ENCODE measurements at places on chromosomes 4 and X. TPM values are rescaled to one million over a fixed set of nuclear protein-coding genes. Genes with fewer than 3 reads are reported as not detected.

- no peak for DNase-seq
Observed at GRCh38 chr4:128241019-128241418, 46.6 kb downstream of the PGRMC2 start.

- DNase-seq: no peak
Observed at GRCh38 chr4:149912000-149912399, 96.4 kb upstream of the IQCM start.

FRMPD4 gene
- 0.44 TPM for polyA plus RNA-seq

DNA sequence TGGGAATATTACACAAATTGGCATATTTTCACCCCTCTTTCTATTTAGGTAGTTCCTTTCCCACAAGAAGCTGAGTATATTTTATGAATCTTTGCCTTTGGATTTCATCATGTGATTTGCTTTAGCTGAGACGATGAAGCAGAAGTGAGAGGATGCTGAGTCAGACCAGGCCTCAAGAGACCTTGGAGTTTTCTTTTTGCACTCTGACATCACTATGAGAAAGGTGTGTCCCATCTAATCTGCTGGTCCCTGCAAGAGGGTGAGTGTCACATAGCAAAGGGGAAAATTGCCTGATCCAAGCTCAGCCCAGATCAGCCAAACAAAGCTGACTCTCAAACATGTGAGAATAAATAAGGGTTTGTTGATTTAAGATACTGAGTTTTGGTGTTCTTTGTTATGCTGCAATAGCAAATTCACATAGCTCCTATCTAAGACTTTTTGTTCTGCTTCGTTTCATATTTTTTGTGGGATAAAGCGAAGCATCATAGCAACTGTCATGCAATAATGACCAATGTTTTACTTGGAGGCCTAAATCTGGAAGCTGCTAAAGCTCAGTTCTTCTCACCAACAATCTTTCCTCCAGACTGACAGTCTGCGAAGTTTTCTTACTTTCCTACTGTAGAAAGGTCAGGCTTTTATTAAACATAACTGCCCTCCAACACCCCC lies 176.9 kb downstream of the PDHA2 start:
- DNase-seq: no peak

DNA sequence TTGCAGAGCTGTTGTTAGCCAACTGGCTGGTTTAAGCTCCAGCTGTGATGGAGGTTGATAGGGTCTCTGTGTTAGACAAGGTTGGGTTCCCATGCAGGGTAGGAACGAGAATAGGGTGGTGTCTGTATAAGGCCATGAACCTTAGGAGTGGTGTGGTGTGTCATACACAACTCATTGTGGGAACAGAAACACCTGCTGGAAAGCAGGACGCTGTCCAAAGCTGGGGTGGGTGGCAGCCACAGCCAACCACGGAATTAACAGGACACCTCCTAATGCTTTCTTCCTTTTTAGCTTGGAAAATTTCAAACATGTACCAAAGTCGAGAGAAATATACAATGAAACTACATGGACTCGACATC lies 94.4 kb downstream of the ARHGAP10 start:
- DNase-seq: no peak

DIPK2B gene
- 16.1 TPM for polyA plus RNA-seq

DNA sequence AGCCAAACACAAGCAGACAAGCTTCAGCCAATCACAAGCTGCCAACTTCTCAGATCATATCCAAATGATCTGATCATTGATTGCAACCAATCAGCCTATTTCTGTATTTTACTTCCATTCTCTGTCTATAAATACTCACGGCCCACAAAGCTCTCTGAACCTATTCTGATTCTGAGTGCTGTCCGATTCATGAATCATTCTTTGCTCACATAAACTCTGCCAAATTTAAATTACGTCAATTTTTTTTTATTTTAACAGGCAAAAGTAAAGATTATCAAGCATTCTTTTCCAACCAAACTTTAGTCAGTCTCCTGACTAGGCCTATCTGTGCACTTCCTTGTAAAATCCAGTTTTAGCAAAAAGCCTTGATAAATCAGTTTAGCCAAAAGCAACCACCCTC lies 1.8 kb upstream of the TCEANC start:
- DNase-seq: no peak

- DNase-seq: no peak
Observed at GRCh38 chr4:6840062-6840976, 57.8 kb downstream of the KIAA0232 start.

MAP7D2 gene
- 0.54 TPM for polyA plus RNA-seq

DNA sequence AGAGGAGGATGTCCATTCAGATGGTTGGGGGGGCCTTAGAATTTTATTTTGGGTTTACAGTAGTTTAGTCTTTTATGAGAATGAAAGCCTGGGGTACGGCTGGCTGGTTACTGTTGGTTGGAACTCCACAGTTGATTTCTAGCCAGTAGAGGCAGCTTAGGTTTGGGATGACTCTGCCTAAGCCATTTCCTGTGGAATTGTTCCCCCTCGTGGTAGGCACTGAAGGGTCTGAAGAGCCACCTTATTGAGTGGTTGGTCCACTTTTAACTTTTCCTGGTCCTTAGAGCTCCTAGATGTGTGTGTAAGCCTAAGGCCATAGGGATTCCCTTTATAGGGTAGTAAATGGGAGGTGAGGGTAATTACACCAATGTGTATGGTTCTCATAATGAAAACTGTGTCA lies 19.7 kb downstream of the SPIN3 start:
- DNase-seq: no peak

DNA sequence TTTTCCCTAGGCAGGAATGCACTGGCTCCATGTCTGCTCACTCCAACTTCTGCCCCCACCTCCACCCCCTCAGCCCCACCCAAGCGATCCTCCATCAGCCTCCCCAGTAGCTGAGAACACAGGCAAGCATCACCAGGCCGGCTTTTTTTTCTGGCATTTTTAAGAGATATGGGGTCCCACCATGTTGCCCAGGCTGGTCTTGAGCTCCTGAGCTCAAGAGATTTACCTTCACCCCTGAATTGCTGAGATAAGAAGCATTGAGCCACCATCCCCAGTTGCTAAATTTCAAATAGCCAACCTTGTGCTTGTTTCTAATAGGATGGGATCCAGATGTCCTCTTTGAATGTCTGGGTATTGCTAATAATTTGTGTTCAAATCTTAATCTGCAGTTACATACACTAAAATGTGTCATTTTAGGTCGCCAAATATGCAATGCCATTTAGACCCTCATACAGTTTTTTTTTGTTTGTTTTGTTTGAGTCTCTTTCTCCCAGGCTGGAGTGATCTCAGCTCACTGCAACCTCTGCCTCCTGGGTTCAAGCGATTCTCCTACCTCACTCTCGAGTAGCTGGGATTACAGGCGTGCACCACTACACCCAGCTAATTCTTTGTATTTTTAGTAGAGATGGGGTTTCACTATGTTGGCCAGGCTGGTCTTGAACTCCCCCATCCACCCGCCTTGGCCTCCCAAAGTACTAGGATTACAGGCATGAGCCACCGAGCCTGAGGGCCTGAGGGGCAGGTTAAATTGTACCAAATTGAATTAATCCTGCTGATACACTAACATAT lies 8.8 kb downstream of the LARP7 start:
- DNase-seq: no peak

NPY1R gene
- 11.9 TPM for polyA plus RNA-seq

CSAG2 gene
- polyA plus RNA-seq: not detected

DNA sequence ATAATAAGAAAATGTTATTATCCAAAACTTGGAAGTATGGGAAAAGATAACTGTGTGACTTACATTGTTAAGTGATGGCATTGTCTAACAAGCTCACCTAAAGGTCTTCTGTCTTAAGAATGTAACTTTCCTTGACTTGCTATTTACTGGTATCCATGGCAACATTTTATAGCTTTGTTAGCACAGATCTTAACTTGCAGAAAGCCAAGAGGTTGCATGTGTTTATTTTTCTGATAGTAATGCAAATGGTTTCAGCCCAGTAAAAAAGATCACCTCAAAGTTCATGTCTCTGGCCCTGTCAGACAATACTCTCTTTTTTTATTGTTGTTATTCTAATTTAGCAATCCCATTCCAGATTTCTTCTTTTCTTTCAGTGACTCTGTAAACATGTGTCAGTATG lies 425.3 kb downstream of the SPRY1 start:
- DNase-seq: no peak

DNA sequence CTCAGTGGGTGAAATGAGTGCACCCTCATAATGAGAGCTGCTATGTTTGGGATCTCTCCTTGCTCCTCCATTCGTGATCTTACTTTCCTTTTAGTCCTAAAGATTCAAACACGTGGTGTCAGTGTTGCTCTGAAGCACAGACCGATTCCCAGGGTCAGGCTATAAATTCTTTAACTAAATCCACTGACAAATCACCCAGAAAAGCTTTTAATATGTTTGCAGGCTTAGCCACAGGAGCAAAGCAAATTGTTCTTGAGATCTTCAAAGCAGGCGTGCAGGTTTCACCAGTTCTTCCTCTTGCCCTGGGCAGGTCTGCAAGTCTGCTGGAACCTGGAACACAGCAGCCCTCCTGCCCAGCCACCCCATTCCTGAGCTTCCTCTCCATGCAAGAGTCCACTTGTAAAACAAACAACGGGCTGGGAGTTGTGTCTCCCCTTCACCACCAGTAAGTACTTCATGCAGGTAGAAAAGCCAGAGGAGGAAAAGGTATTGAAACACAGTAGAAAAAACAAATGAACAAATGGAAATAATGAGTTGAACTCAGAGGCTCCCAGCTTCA lies 70.1 kb upstream of the ENPP6 start:
- DNase-seq: peak; percentile 55

DNA sequence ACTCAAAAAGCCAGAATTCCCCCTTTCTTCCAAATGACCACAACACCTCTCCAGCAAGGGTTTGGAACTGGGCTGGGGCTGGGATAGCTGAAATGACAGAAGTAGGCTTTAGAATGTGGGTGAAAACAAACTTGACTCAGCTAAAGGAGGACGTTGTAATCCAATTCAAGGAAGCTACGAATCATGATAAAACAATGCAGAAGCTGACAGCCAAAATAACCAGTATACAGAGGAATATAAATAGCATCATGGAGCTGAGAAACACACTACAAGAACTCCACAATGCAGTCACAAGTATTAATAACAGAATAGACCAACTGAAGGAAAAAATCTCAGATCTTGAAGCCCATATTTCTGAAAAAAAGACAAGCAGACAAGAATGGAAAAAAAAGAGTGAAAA lies 95.8 kb upstream of the TET2 start:
- DNase-seq: no peak

DNA sequence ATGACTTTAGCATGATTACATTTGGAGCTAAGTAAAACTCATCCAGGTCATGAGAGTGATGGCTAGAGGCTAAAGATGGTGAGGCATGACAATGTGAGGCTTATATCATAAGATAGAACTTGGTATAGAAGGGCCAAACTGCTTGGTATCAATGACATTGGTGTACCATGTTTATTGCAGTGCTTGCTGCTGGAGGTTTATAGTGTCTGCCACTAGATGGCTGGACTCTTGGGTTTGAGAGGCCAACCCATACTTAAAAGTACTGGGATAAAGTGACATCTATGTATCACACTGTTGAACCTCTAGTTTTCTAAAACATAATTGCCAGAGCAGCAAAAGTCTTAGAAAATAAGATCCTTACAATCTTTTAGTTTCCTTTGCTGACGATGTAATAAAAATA lies 83.0 kb upstream of the TACR3 start:
- no peak for DNase-seq

DNA sequence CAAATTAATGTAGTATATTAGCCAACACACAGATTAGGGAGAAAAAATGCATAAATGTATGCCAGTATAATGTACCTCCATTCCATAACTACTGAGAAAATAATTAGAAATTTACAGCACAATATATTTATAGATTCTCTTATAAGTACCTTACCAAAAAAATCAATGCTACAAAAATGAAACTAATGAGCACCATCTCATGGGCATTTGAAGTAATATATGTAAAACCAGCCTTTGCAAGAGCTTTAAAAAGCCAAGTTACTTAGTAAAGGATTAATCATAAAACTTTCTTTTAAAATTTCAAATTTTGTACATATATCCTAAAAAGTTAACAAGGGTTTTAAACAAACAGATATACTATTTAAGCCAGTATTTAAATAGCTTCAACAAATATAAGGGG lies 43.2 kb downstream of the LRBA start:
- DNase-seq: no peak

GRCh38 chr4:2277956-2278355 lies 16.0 kb upstream of the MXD4 start:
- no peak for DNase-seq

Measured in muscle of arm (tissue), 14 donors.